Activated T-helper 1 cell treated with Interleukin-2 at 50 U/mL for 16 hours (primary cell): ENCODE measurements at places on chromosomes 3 and 15.

GRCh38 chr15:60396958-60397771, 621 bp downstream of the ANXA2 start:
- peak; percentile 25 for DNase-seq

DNA sequence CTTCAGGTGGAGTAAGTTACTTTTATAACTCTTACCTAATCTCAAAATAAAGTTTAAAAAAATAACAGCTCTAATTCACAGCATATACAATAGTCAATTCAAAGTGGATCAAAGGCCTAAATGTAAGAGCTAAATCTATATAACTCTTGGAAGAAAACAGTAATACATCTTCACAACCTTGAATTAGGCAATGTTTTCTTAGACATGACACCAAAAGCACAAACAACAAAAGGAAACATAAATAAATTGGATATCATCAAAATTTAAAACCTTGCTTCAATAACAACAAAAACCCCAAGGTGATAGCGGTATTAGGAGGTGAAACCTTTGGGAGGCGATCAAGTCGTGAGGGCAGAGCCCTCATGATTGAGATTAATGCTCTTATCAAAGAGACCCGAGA, 12.8 kb downstream of the DENND6A start:
- DNase-seq = no peak

DNA sequence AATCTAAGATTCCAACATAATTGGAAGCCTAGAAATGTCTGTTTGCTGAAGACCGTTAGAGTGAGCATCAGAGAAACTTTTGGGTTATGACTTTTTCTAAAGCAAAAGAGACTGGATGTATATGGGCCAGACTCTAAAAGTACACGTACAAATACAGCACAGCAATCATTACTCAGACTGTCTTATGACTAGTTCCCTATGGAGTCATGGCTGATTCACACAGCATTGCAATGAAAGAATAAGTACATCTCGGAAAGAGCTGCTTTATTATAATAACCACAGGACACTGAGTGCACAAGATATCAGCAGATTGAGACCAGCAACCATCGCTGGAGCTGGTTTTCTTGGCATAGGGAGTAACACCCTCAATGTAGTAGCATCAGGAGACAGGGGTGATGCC, 618.6 kb downstream of the NLGN1 start:
- no peak for DNase-seq

- DNase-seq = no peak
These were observed 46.8 kb downstream of the KBTBD8 start for GRCh38 chr3:67044955-67045354.

DNA sequence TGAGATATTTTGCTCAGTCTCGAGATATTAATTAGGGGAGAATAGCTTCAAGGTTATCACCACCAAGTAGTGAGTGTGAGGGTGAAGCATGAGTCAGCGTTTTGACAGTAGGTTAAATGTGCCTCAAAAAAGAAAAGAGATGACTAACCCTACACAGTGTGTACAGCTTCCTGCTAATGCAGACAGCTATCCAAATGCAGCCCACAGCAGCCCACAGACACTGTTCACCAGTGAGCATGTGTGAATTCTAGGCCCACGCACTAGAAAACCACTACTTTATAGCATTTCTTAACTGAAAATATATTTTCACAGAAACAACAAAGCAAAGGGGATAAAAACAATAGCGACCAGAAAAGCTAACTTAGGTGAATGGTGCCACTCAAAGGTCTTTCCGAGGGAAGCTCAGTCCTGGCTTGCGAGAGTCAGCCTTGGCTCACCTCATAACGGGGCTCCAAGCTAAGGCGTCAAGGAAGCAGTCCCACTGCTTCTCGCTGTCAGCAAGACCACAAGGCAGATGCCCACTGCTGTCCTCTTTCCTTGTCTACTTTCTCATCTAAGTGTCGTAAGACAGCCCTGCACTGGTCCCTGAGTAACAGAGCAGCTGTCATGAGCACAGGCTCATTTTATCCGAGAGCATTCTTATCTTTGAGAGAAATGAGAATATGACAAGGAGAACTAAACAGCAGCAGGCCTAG, 47.6 kb downstream of the TXNRD3 start:
- DNase-seq = no peak

GRCh38 chr3:24520101-24520495, 25.4 kb upstream of the THRB start:
- no peak for DNase-seq

GRCh38 chr3:55144015-55144673, 216.3 kb upstream of the LRTM1 start:
- no peak for DNase-seq

- DNase-seq = no peak
These were observed 42.3 kb downstream of the CPN2 start for GRCh38 chr3:194308601-194309449.

DNA sequence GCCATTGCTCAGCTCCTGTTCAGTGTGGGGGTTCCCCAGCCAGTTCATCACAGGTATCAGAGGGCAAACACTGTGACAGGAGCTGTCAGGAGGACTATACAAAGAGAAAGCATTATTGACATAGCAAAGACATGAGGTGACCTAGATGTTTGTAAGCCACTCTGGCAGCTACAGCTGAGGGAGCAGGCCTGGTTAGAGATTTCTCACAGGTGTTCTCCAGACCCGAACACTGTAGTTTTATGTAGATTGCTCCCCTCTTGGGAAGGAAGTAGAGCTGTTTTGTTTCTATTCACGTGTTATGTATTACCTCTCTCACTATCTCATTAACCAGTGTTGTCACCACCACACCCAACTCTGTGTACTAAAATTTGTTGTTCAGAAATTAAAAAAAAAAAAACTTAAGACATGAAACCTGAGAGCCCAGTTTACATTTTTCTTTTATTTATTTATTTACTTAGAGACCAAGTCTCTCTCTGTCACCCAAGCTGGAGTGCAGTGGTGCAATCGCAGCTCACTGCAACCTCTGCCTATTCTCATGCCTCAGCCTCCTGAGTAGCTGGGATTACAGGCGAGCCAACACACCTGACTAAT, 123.7 kb downstream of the RBPMS2 start:
- DNase-seq = peak; percentile 4

- DNase-seq = no peak
These were observed 220.5 kb upstream of the ADAMTS9 start for GRCh38 chr3:64908251-64908685.

- no peak for DNase-seq
These were observed 72.2 kb downstream of the EPHB1 start for GRCh38 chr3:134867277-134867676.

DNA sequence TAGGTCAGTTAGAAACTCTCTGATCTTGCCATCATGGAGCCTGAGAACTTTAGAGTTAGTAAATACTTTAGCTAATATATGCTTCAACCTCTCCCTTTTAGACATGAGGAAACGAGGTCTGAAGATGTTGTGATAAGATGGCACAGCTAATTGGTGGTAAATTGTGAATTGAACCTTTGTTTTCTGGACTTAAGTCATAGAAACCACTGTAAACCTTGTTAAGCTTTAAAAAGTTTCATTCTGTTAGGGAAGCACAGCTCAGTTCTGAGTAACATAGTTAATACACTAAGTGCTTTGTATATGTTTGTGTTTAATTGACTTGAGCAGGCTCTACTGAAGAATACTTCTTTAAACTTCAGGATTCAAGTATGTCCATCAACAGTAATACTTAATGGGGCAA, 108.6 kb downstream of the AKAP13 start:
- DNase-seq = no peak

- DNase-seq = no peak
These were observed 3.5 kb downstream of the EDC3 start for GRCh38 chr15:74692327-74692726.

GRCh38 chr3:2211568-2211967, 112.9 kb downstream of the CNTN4 start:
- DNase-seq = no peak

DNA sequence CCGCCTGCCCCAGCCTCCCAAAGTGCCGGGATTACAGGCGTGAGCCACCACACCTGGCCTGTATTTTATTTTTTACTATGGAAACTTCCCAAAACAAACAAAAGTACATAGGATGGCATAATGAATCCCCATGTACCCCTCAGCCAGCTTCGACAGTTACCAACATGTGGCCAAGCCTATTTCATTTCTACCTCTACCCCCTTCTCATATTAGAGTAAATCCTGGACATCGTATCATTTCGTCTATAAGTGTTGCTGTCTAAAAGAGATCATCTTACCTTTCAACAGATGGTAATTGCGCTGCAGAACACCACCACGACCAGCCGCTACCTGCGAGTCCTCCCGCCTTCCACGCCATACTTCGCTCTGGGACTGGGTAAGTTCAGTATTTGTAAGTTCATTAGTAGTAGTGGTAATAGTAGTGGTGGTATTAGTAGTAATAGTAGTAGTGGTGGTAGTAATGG, 44.9 kb downstream of the DLEC1 start:
- DNase-seq = no peak

- DNase-seq = no peak
These were observed 94.2 kb downstream of the ZBTB20 start for GRCh38 chr3:115052906-115053305.

GRCh38 chr3:141371882-141372281, 3.6 kb downstream of the ZBTB38 start:
- no peak for DNase-seq

GRCh38 chr15:79513940-79514339, 81.8 kb downstream of the MINAR1 start:
- no peak for DNase-seq

- no peak for DNase-seq
These were observed 29.2 kb downstream of the SENP8 start for GRCh38 chr15:72147418-72147817.

GRCh38 chr15:56891852-56892440, 26.5 kb upstream of the TCF12 start:
- no peak for DNase-seq

DNA sequence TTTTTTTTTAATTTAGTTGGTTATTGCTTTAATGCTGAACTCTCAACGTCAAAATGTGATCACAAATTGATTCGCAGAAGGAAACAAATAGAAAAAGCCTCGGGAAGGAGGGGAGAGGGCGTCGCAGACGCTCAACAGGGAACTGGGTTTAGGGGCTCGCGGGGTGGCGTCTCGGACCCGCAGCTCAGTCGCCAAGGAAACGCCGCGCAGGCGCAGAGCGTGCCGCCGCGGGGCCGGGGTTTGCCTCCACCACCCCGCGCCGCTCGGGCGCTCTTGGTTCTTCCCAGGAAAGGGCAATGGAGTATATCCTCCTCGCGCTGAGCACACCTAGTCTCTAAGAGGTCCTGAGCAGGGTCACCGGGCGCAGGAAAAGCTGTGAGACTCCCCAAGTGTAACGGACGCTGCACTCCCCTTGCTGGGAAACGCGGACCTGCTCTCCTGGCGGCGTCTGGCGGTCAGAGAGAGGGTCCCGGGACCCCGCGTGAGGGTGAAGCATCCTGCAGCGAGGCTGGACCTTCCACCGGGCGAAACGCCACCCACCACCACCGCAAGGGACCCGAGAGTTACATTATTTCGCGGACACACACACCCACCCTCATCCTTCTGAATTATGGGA, 753 bp downstream of the PLCH1 start:
- DNase-seq = peak; percentile 13

GRCh38 chr15:86157606-86158293, 78.1 kb downstream of the AGBL1 start:
- DNase-seq = no peak

DNA sequence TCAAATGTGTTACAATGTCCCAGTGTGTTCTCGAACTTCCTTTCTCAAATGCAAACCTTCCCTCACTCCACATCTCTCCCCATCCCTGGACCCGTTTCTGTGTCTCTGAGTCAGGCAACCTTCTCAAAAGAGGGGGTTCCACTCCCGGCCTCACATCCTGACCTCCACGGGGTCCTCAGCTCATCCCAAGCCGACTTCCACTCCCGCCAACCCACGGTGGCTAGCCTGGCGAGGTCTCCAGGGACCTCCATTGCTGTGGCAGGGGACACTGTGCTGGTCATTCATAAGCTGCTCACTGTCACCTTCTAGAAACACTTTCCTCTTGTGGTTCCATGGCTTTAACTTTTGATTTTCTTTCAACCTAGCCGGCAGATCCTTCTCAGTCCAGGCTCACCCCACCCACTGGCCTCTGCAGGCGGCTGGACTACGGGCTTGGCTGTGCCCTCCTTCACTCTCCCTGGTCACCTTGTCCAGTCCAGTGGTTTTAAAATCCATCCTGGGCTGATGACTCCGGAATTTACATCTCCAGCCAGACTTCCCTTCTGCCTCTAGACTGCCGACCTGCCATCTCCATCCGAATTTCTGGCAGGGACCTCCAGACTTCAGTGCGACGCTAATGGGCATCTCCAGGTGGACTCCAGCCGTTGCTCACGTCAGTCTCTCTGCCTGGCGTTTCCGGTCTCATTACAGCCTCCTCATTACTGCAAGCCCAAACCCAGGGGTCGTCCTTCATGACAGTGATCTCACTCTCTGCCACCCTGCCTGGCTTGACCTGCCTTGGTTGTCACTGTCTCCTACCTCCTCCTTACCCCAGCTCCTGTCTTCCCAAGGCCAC, 20.0 kb downstream of the ABTB1 start:
- DNase-seq = no peak

DNA sequence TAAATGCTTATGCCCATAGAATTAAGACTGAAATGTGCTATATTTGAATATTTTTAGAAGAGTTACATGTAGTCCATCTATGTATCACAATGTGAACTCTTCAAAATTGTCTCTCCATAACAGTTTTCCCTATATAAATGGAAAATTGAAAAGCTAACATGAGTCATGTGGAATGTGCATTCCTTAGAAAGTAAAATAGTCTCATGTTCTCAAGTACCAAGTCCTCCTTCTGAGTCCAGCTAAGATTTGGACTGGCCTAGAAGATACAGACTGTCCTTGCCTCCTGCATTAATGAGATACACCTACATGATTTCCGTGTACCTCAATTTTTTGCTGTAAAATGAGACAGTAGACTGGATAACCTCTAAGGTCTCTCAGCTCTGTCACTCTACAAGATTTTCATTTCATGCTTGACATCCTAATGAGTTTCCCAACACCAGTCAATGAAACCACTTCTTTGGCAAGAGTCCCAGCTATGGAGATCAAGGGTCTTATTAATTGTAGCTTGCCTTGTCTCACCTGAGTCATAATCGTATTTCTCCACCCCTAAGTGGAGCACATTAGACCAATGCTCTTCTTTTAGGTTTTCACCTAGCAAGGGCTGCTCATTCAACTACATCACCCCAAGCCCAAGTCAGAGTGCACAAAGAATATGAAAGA, 350.6 kb upstream of the IL12A start:
- DNase-seq = no peak

GRCh38 chr15:34709866-34710265, 44.9 kb downstream of the GJD2 start:
- DNase-seq = no peak

DNA sequence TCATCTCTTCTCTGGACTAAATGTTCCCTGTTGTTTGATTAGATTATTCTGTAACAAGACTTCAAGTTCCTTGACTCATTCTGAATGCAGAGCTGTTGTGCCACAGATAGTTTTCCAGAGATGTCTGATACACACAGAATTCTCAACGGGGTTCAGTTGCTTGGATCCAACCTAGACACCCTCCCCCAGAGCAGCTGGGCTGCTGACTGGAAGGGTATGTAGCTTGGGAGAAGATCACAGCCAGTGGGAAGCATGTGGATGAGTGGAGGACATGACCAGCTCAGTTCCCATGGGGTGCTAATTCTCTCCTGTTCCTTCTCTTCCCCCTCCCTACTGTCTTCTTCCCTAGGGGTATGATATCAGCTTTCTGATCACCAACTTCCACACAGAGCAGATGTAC, 6.6 kb upstream of the TTLL3 start:
- no peak for DNase-seq
